ENCODE measurements at places on chromosomes 6 and 20.

DNA sequence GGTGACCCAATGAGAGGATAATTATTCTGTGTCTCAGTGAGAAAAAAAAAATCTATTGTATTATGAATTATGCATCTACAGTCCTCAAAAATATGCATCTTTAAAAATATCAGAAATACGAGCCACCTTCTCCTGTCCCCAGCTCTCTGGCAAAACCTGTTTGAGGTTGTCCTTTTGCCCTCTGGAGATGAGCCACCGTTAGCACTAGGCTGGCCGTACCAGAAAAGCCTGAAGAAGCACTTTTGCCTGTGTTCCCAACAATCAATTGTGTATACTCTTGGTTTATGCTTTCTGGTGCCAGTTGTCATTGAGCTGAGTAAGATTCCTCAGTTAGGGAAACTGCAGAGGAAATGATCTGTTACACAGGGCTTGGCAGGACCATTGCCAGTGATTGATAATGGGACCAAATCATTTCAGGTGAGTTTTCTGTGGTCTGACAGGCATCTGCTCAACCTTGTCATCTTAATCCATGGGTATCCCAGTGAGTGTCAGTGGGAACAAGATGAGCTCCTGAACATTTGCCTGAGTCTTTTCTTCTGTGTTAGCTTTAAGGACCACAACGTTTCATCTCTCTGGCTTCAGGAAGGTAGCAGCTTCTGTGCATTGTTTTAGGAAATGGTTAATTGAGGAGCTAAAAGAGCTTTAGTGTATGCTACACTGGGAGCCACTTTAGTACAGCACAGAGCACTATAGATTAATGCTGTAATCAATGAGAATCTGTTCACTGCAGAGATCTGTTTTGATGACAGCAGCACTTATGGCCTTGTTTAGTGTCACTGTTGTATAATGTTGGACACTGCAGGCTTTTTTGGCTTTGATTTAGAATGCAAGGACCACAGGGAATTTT, 330.1 kb downstream of the RIMS1 start:
- peak; percentile 7 for DNase-seq

- DNase-seq = no peak
Observed at GRCh38 chr6:74573613-74574012, 632.2 kb downstream of the COL12A1 start.

DNA sequence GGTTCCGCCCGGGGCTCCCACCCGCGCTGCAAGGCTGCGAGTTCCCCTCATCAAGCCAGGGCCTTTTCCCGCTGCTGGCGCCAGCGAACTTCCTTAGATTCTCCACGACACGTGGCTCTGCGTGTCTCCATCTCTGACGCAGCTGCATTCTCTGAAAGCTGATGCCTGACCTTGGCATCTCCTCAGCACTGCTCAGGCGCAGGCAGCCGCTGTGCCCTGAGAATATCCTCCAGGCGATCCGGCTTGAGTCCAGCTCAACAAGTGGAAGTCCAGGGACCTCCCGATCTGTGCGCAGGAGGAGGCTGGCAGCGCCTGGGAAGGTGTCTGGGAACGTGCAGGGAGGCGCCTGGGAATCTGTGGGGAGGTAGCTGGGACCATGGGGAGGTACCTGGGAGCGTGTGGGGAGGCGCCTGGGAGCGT, 171.2 kb upstream of the THBS2 start:
- DNase-seq = peak; percentile 39

GRCh38 chr6:158832026-158832425, 12.9 kb upstream of the EZR start:
- no peak for DNase-seq

- DNase-seq = peak; percentile 62
Observed at GRCh38 chr6:111478749-111479148, 4.3 kb downstream of the REV3L start.

- DNase-seq = peak; percentile 94
Observed at GRCh38 chr6:143901885-143902750, 37.8 kb downstream of the ZC2HC1B start.

- DNase-seq = peak; percentile 55
Observed at GRCh38 chr6:37648465-37649330, 49.0 kb downstream of the MDGA1 start.

DNA sequence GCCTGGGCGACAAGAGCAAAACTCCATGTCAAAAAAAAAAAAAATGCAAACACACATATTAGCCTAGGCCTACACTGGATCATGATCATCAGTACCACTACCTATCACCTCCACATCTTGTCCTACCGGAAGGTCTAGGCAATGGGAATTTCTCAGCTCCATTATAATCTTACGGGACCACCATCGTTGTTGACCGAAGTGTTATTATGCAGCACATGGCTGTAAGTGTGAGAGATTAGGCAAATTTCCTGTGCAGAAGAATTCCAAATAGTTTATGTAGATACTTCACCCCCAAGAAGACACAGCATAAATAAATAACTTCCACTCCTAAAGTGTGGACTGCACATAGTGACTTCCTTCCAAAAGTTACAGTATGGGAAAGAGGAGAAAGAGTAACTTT, 16.8 kb upstream of the KIAA1755 start:
- no peak for DNase-seq

Data from tongue (tissue), 3 donors.